Cerebellar cortex (tissue), 1 donor: ENCODE measurements at places on chromosomes 4 and X.
A peak's percentile ranks its signal among the peaks of the same experiment; 100 is the strongest.

DNA sequence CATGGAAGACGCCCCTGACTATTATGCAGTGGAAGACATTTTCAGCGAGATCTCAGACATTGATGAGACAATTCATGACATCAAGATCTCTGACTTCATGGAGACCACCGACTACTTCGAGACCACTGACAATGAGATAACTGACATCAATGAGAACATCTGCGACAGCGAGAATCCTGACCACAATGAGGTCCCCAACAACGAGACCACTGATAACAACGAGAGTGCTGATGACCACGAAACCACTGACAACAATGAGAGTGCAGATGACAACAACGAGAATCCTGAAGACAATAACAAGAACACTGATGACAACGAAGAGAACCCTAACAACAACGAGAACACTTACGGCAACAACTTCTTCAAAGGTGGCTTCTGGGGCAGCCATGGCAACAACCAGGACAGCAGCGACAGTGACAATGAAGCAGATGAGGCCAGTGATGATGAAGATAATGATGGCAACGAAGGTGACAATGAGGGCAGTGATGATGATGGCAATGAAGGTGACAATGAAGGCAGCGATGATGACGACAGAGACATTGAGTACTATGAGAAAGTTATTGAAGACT lies 3.6 kb downstream of the TSPYL2 start:
- no peak for DNase-seq

DNA sequence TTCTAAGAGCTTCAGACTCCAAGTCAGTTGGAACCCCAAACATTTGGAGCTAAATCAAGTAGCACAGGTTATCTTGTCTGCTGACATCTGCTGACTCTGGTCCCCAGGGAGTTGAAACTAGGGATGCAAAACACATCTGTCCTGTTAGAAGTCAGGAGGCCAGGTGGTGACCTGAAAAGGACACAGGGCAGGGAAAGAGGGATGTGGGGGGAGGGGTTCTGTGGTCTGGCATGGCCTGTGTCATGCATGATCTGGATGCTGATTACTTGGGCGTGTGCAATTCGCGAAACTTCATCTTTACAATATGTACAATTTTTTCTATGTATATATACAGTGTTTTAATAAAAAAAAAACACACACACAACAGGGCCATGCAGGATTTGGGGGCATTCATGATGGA lies 55.3 kb downstream of the FHDC1 start:
- no peak for DNase-seq

DNA sequence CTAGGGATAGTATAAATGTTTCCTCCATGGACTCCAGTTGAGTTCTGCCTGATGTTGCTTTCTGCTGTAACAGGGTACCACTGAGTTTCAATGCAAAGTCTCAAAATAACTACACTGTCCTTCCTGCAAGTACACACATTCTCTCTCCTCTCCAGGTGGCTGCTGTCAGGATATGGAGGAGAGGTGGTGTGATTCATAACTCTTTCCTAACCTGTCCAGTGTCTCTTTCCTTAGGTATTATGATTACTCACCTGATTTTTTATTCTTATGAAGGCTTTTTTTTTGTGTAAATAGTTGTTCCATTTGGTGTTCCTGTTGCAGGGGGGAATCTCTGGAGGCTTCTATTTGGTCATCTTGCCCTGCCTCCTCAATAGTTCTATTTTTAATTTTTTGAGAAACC lies 39.8 kb upstream of the POF1B start:
- no peak for DNase-seq

DNA sequence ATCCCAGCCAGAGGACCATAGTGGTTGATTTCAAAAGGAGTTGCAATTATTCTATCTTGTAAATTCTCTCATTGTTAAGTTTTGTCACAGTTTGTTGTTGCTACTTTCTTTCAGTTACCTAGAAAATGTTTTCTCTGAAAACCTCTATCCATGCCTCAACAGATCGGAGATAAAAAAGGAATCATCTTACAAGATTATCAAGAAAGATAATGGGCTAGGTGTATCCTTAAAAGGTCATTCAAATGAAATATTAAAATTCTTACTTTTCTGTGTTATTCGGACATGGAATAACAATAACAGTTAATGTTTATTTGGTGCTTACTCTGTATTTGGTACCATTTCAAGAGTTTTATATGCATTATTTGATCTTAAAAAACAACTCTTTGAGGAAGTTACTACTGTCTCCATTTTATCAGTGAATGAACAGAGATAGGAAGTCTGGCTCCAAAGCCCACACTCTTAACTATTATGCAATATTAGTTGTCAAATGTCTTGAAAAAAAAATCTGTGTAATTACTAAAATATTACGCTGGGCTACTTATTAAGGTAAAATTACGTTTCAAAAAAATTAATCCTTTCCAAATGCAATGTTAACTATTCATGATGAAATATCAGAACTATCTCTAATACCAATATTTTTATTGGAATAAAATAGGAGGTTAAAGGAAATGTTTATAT lies 97.5 kb downstream of the SNCA start:
- no peak for DNase-seq

DNA sequence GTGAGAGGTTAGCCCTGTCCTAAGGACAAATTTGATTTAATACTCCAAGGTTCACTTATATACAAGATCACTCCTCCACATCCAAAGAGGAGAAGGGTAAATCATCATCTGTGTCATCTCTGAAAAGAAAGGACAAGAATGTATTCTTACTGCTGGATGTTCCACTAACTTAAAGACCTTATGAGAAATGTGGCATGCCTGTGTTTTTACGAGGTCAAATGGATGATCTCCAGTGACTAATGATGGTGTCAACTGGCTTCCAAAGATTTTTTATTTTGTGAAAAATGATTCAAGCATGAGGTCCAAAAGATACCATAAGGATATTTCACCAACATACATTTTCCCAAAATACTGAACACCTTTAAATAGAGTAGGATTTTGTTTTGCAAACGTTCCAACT lies 143.4 kb downstream of the PTCHD1 start:
- DNase-seq = no peak

DNA sequence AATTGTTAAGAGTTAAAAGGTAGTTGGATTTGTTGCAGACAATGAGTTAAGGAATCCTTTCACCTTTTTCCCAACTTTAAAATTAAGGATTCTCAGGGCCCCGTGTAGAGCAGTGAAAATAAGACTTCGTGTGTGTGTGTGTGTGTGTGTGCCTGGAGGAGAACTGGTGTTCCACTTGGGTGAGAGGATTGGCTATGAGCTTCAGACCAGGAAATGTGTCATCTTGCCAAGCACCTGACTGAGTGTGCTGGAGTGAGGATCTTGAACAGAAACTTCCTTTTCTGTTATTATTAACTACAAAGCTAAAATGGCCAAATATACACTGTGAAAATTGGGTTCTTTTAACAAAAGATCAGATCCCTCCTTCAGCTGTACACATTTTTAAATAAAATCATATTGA lies 113.1 kb upstream of the VCX2 start:
- no peak for DNase-seq

GRCh38 chr4:187276736-187277408 lies 553.2 kb upstream of the FAT1 start:
- no peak for DNase-seq

DNA sequence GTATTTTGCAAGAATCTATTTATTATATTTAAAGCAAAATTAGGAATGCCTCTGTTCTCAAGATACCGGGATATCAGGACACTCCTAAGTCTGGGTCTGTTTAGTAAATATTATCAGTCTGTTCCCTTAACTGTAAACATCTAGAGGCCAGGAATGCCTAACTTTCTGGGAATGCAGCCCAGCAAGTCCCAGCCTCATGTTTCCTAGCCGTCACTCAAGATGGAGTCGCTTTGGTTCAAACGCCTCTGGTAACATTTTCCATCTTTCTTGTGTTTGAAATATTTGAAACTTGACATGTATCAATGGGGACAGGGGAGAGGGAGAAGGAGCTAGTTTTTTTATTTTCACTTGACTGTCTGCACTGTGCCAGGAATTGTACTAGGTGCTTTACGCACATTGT lies 85.4 kb downstream of the FBXL5 start:
- no peak for DNase-seq

- DNase-seq = no peak
Observed at GRCh38 chr4:13528821-13529127, 15.5 kb downstream of the NKX3-2 start.

- DNase-seq = peak; percentile 2
Observed at GRCh38 chrX:16444353-16444752, 205.6 kb upstream of the S100G start.

GRCh38 chr4:7461230-7461629 lies 26.5 kb upstream of the PSAPL1 start:
- DNase-seq = no peak

GRCh38 chrX:80139564-80139963 lies 125.0 kb downstream of the TBX22 start:
- DNase-seq = no peak
